ENCODE measurements at places on chromosomes 2 and 18.
A peak's percentile ranks its signal among the peaks of the same experiment; 100 is the strongest.

GRCh38 chr2:136448432-136448831, 316.9 kb upstream of the THSD7B start:
- no peak for DNase-seq

- DNase-seq, result no peak
Observed at GRCh38 chr18:21450913-21451312, 149.6 kb downstream of the ESCO1 start.

DNA sequence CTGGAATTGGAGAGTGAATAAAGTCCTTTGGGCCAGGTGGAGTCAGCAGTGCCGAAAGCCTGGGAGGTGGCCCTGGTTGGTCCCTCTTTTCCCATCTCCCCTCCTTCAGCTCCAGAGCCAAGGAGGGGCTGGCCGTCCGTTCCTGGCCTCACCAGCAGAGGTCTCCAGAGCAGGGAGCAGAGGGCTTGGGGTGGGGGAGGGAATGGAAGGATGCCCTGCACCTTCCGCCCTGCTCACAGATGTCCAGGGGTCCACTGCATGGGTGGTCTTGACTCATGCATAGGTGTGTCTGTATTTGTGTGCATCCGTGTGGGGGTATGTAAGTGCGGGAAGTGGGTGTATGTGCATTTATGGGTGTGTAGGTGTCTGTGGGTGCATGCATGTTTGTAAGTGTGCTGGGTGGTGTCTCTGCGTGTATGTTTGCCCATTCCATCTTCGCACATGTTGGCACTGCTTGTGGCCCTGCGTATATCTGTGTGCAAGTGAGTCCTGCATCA, 201.8 kb downstream of the ZFP36L2 start:
- DNase-seq, result peak; percentile 76

DNA sequence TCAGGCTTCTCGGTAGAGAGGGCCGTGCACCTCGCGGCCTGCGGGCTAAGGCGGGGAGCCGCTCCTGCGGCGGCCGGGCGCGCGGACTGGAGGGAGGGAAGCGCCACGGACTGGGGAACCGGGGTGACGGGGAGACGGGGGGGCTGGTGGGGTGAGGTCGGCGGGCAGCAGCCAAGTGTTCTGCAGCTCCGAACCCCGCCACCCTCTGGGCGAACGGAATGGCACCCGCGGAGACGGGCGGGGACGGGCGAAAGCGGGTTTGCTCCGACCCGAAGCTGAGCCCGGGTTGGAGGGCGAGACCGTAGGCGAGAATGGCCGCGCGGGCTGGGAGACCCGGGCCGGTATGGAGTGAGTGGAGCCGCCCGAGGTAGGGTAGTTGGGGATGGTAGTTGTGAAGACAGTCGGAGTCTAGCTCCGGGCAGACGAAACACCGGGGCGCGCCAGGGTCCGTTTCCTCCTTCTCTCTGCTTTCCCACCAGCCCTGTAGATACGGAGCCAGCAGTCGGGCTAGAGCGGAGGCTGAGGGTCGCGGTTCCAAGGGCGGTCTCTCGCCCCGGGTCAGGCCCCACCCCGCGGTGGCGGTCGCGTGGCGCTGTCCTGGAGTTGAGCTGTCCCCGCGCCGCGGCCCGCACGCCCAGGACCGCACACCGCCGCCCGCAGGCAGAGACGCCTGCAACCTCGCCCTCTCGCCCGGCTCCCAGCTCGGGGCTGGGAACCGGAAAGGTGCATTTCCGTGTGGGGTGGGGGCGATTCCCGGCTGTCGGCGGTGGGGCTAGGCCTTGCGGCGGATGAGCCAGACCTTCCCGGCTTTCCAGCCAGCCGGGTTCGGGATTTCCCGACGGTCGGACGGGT, 160.3 kb upstream of the SIX2 start:
- DNase-seq, result peak; percentile 79

DNA sequence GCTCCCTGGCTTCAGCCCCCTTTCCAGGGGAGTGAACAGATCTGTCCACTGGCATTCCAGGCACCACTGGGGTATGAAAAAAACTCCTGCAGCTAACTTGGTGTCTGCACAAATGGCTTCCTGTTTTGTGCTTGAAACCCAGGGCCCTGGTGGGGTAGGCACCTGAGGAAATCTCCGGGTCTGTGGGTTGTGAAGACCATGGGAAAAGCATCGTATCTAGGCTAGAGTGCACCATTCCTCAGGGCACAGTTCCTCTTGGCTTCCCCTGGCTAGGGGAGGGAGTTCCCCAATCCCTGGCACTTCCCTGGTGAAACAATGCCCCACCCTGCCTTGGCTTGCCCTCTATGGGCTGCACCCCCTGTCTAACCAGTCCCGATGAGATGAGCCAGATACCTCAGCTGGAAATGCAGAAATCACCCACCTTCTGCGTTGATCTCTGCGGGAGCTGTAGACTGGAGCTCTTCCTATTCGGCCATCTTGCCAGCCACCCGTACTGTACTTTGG, 34.1 kb downstream of the TFPI start:
- DNase-seq, result no peak
